HT1080 (cell line): ENCODE measurements at places on chromosomes 4 and X. TPM values are rescaled to one million over a fixed set of nuclear protein-coding genes. Genes with fewer than 3 reads are reported as not detected.

DNA sequence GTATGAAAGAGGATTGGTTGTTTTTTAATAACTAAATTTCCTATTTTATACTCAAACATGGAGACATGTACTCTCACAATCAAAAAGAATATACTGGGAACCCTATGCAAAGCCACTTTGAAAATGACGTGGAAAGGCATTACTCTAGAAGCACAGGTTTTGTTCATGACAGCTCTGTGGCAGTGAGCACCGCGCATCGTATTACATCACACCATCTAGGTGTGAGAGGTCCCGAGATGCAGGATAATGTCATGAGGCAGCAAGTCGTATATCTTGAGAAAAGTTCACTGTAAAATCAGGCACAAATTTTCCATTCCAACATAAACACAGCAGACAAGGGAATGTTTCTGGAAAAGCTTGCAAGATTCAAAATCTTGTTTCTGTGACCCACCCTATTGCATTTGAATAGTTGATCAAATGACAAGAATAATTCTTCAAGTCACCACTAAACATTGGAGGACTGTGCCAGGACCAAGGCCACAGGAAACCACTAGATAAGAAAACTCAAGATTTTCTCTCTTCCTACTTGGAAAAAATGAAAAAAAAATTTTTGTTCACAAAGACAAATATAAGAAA is 127.6 kb downstream of the LDB2 start:
- no peak for DNase-seq

DNA sequence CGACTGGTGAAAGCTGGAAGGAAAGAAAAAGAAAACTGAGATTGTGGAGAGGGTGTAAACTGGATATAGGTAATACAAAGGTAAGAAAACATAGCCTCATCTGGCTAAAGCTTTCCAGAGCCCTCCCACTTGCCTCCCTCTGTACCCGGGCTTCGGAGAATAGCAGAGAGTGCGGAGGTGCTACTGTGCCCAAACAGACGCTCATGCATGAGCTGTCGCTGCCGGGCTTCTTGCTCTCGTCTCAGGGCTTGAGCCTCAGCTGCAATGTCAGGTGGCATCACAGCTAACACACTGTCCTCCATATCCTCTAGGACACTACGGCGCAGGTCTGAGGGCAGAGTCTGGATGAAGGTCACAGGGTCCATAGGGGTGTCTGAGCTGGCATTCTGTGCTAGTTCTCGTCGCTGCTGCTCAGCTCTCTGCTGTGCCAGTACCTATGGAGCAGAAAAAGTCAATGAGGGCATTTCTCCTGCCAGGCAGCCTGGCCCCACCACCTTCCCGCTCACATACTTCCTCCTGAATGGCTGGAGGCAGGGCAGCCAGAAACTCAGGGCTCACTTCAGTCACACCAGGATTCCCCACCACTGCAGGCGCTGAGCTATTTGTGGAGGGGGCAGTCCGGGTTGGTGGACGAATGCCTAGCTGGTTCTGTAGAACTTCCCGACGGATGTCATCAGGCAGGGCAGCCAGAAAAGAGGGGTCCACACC is 116.7 kb upstream of the HSD17B10 start:
- no peak for DNase-seq

P2RY4 gene
- not detected in 2 replicates for total RNA-seq

DNA sequence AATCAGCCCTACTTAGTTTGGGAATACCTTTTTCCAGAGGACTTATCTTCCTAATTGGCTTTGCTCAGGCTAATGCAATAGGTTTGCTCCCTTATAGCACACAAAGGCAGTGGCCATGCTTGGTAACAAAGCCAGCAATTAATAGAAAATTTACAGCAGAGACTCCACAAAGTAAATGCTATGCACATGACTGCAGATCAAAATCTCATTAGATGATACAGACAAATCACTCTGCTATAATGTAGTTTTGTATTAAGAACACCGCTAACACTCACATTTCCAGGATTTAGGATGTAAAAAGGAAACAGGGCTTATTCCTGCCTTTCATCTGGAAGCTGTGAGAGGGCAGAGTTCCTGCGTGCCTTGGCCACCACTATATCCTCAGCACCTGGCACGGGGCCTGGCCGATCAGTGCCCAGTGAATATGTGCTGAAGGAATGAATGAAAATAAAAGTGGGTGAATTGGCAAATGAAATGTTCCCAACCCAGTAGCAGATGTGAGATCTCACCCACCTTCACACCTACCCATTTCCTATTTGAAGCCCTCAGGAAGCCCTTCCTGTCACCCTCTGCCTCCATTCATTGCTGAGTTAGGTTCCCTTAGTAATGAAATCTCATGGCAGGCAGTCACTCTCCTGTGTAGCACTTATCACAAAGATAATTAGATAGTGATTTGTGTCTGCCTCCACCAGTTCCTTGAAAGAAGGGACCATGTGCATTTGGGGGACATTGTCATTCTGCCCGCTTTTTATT is 5.1 kb downstream of the SEPTIN6 start:
- DNase-seq, result no peak

GRCh38 chrX:739611-740010 is 109.0 kb downstream of the SHOX start:
- no peak for DNase-seq

INTU gene
- 0.90 and 1.00 TPM in 2 replicates for total RNA-seq

DNA sequence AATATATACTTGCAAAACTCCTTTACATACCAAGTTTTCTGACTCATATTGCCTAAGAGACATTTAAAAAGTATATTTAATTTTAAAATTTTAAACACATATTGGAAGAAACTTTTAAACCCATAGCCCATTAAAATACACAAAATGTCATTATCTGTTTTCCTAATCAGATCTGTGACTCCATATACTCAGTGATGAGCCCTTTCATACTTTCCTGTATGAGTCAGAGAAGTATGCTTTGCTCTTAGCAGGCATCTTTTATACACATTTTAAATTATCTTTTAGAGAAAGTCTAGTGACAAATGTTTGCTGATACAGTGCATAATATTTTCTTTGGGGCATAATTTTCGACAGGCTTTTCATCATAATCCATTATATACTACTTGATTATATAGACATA is 26.4 kb downstream of the SPIN3 start:
- no peak for DNase-seq

MXRA5 gene
- total RNA-seq, result not detected in 2 replicates

GRCh38 chr4:10069075-10069642 is 47.4 kb downstream of the WDR1 start:
- no peak for DNase-seq
